ENCODE measurements at places on chromosomes 1 and 21.

- DNase-seq, result no peak
These were observed 1017.0 kb downstream of the MRPL39 start for GRCh38 chr21:24590261-24590660.

- no peak for DNase-seq
These were observed 54.4 kb upstream of the B3GALNT2 start for GRCh38 chr1:235558621-235559169.

GRCh38 chr1:19793360-19794046 is 6.2 kb downstream of the TMCO4 start:
- no peak for DNase-seq

GRCh38 chr1:35605071-35605866 is 32.2 kb downstream of the TFAP2E start:
- DNase-seq, result no peak

DNA sequence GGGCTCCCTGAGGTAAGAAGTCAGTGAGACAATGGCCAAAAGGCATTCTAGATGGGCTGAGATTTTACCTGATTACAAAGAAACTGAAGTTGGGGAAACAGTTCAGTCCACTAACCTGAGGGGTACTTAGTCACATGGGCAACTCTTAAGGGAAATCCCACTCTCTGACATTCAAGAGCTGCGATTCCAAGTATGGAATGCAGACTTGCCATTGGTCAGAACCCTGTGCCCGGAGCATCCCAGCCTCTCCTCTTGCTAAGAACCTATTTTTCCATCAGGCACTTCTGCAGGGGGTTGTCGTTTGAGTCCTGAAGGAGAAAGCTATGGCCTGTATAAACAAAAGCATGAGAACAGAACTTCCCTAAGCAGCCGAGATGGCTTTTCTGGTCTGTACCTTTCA is 434.9 kb upstream of the DAB1 start:
- no peak for DNase-seq

GRCh38 chr1:5648410-5649165 is 343.6 kb downstream of the NPHP4 start:
- DNase-seq, result no peak

DNA sequence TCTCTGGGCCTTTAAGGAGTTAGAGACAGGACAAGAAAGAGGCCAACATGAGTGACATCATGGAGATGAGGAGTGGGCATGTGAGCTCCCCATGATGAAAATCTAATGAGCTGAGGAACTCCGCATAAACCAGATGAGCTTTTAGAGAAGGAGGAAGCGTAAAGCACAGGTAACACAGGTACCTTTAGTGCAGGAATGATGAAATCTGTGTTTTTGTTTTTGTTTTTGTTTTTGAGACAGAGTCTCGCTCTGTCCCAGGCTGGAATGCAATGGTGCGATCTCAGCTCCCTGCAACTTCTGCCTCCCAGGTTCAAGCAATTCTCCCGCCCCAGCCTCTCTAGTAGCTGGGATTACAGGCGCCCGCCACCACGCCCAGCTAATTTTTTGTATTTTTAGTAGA is 12.7 kb upstream of the FAM89A start:
- no peak for DNase-seq

DNA sequence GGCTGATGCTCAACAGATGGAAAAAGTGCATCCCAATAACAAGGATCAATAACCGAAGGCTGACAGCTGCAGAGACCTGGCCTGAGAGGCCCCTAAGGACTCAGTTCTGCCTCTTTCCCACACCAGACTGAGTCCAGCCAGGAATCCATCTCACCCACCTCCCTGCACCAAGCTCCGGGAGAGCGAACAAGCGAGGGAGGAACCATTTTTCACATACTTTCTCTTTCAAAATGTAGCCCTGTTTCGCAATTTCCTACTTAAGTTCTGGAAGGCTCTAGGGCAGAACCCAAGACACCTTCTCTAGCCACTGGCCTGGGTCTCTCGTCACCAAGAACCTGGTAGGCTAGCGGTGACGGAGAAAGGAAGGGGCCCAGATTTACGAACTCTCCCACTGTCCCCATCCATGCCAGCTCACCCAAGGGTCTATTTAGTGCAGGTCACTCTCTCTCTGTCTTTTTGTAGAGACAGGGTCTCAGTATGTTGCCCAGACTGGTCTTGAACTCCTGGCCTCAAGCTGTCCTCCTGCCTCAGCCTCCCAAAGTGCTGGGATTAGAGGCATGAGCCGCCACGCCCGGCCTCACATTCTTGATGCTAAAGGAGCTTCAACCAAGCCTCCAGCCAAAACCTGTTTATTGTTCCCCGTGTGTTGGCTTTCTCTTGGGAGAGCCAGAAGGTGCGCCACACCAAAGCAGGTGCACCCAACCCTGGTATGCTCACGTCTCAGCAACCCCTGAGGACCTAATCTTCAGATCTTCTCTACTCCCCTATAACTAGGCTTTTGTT is 10.9 kb upstream of the GNL2 start:
- DNase-seq, result no peak

- peak; percentile 69 for DNase-seq
These were observed 25.7 kb downstream of the HSPG2 start for GRCh38 chr1:21911205-21912001.

DNA sequence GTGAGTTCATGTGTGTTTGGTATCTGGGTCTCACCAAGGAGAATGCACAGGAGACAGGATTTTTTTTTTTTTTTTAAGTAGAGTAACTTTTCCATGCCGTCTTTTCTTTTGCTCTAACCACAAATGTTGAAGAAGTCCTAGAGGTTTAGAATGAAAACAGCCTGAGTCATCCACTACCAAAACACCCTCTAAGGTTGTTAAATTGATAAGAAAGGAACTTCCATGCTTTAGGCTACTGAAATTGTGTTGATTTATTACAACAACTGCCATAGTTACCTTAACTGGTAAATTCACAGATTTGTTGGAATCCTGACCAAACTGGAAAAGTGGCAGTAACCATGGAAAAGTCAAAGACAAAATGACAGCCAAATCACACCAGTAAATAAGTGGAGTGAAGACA is 375.6 kb downstream of the AMY1C start:
- no peak for DNase-seq

DNA sequence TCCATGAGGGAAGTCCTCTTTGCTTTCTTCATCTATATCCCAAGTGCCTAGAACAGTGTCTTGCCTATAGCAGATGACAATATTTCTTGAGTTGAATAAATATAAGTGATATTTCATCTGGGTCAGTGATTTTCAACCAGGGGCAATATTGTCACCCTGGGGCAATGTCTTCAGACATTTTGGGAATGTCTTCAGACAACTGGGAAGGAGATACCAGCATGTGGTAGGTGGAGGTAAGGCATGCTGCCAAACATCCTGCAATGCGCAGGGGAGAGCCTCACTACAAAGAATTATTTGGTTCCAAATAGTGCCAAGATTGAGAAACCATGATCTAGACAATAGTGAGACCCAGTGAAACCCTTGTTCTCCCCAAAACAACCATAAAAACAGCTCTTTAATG is 54.7 kb downstream of the C1orf94 start:
- no peak for DNase-seq

DNA sequence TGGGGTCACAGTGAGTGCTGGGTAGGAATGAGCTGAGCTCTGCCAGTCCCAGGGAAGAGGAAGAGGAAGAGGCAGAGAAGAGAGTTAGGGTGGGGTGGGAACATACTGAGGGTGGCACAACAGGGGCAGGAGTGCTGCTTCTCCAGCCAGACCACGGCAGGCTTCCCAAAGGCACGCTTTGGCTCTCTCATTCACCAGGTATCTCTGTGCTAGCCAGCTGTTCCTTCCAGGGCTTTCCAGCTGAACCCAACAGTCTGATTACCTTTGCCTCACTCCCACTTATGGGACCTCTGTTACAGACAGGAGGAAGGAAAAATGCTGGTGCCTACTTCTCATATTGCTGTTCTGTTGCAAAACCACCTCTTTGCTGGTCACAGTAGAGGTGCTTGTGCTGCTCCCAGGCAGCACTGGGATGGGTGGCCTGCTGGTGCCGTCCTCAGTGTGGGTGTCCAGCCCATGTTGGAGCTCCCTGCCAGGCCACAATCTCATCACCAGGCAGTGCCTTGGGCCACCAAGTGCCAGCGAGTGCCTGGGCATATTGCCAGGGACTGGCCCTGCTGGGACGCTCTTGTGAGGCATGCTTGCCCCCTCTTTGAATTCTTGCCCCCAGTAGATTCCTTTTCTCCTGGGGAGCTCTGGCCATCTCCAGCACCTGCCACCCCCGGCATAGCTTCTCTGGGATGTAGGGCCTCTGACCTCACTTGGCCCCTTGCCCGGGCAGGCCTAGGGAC is 2.1 kb downstream of the ADORA1 start:
- DNase-seq, result peak; percentile 66

DNA sequence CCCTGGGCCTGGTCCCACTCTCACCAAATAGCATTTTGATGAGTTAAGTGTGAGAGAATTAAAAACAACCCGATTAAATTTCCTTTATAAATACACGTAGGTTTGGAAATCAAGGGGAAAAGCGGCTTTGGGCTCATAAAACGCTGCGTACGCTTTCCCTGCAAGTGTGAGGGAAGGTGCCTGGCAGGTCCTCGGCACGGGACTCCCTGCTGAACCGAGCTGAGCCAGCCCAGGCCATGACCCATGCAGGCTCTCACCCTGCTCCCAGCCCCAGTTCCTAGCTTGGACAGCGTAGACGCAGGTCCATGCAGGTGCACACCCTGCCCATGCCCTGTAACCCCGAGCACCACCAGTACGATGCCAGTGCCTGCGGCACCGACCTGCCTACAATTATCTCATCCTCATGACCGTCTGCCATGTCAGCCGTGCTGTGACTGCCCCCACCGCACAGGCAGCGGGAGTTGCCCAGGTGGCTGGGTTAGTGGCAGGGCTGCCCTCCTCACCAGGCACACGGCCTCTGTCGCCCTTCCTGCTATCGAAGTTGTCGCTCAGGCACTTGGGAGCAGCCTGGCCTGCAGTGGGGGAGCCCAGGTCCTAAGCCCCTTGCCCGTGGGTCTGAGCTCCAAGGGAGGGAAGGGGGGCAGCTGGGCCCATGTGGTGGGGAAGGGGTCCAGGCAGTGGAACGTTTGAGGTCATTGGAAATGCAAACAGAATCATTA is 41.0 kb upstream of the ACTRT2 start:
- no peak for DNase-seq

- no peak for DNase-seq
These were observed 37.3 kb upstream of the HYI start for GRCh38 chr1:43491061-43491460.

DNA sequence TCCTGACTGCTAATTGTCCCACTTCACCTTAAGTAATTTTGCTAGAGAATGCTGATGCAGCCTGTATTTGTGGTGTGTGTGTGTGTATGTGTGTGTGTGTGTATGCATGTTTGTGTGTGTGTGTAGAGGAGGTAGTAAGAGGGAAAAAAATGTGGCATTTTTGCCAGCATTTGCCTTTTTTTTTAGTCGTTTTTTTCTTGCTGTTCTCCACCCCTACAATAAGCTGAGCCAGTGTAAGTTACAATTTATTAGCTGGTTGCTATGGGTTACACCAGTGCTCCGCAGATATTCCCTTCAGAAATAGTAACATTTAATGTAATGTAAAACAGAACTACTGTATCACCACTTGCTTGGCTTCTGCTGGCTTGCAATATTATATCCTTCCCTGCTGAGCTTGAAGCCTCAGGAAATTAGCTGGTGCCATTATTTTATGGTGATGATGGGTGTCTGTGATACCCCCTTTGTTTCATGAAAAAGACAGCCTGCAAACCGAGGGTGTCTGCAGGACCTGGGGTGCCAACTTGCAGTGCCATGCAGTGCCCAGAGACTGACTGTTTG is 23.4 kb upstream of the IGSF3 start:
- no peak for DNase-seq

DNA sequence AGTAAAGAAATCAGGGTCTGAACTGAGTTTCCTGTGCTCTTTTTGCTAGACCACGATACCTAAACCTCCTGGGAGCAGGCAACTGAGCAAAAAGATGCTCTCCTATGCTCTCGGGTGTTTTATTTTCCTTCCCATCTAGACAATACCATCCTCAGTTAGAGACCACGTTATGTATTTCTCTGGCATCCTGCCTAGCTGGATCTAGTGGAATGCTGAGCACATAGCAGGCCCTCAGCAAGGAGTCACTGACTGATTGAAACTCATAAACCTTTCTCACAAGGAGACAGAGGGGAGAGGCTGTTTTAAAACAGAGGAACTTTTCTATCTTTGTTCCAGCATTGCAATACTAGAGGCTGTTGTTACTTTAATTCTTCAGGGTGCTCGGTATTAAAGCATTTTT is 168.0 kb downstream of the CYYR1 start:
- no peak for DNase-seq

GRCh38 chr1:221548942-221549341 is 192.9 kb downstream of the DUSP10 start:
- DNase-seq, result no peak

GRCh38 chr21:17726047-17726829 is 92.9 kb downstream of the C21orf91 start:
- DNase-seq, result no peak

DNA sequence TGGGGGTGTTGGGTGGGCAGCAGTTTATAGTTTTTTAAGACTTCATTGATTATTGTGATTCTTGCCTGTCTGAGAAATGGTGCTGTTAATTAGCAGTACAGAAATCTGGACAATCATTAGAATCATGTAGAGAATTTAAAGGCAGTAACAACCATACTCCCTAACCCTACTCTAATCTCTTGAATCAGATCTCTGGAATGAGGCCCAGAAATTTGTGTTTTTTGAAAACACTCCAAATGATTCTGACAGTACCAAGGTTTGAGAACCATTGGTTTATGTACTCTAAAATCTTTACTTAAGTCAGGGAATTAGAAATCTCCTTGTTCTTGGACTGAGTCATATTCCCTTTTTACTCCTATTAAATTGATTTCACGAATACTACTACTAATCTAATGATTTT is 24.0 kb downstream of the FNBP1L start:
- no peak for DNase-seq

GRCh38 chr1:61580417-61580816 is 144.5 kb downstream of the TM2D1 start:
- DNase-seq, result no peak

All from right cardiac atrium (tissue), 5 donors.